KBM-7 (cell line): ENCODE measurements at places on chromosomes 12 and 14.

GRCh38 chr12:119740830-119741229, 72.9 kb downstream of the PRKAB1 start:
- DNase-seq = no peak

GRCh38 chr12:29208060-29208459, 59.0 kb downstream of the FAR2 start:
- peak; percentile 69 for DNase-seq

DNA sequence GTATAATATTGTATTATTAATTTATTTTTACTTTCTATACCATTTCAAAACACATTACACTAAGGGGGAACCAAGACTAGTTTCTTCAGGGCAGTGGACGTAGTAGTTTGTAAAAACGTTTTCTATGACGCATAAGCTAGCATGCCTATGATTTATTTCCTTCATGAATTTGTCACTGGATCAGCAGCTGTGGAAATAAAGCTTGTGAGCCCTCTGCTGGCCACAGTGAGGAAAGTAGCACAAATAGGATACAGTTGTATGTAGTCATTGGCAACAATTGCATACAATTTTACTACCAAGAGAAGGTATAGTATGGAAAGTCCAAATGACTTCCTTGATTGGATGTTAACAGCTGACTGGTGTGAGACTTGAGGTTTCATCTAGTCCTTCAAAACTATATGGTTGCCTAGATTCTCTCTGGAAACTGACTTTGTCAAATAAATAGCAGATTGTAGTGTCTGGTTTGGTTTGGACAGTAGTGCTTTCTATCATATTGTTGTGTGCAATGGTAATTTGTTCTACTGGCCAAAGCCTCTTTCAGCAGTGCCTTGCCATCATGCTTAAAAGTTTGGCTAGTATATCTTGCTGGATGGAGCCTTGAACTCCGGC, 24.3 kb upstream of the PLEKHD1 start:
- peak; percentile 68 for DNase-seq

- DNase-seq = no peak
Measured at GRCh38 chr12:26318661-26319068, 123.3 kb downstream of the SSPN start.

GRCh38 chr12:68400226-68400829, 68.2 kb upstream of the MDM1 start:
- no peak for DNase-seq

DNA sequence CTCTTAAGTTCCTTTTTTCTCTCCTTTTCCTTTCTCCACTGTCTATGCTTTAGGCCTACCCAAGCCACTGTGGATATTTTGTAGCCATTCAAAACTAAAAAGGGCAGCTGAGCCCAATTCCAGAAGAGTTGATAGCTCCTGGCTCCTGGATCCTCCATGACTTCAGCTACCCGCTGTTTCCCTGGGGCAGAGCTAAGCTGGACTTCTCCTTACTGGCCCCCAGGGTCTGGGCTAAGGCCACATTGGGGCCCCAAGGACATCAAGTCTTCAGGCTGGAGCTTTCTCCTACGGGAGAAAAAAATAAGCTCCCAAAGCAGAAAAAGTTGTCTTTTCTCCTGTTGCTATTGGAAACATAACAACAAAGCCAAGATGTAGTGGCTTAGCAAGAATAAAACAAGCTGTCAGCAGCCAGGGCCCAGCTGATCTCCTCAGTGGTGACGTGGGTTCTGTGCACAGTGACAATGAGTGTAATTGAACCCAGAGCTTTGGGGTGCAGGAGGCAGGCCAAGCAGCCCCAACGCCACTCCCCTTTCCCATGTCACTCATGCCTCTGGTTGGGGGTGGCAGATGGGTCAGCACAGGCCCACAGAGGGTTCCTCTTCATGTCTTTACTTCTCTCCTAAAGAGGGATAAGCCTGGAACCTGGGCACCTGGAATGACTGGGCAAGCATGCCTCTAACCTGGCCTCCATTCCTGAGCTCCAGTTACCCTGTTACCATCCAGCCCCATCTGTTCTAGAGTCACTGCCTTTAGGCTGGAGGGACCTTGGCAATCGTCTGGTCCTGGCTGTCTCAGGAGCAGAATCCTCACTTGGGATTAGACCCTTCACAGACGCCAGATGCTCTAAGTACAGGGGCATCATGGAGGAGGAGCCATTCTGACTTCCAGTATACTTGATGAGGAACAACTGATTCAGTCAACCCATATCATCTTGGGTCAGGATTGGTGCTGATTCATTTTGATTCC, 171.2 kb downstream of the ZFP36L1 start:
- DNase-seq = no peak

GRCh38 chr12:103857164-103857563, 16.1 kb upstream of the NT5DC3 start:
- no peak for DNase-seq

DNA sequence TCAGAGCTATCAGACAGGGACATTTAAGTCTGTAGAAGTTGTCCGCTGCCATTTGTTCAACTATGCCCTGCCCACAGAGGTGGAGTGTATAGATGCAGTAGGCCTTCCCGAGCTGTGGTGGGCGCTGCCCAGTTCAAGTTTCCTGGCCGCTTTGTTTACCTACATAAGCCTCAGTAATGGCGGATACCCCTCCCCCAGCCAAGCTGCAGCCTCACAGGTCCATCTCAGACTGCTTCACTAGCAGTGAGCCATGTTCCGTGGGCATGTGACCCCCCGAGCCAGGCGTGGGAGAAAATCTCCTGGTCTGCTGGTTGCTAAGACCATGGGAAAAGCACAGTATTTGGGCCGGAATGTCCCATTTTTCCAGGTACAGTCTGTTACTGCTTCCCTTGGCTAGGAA, 165.9 kb downstream of the MIPOL1 start:
- no peak for DNase-seq

- peak; percentile 48 for DNase-seq
Measured at GRCh38 chr14:90644882-90645281, 171.3 kb downstream of the TTC7B start.

- DNase-seq = no peak
Measured at GRCh38 chr12:6884539-6884938, 11.4 kb upstream of the SPSB2 start.

GRCh38 chr14:62103464-62103863, 341.2 kb downstream of the SNAPC1 start:
- DNase-seq = no peak

DNA sequence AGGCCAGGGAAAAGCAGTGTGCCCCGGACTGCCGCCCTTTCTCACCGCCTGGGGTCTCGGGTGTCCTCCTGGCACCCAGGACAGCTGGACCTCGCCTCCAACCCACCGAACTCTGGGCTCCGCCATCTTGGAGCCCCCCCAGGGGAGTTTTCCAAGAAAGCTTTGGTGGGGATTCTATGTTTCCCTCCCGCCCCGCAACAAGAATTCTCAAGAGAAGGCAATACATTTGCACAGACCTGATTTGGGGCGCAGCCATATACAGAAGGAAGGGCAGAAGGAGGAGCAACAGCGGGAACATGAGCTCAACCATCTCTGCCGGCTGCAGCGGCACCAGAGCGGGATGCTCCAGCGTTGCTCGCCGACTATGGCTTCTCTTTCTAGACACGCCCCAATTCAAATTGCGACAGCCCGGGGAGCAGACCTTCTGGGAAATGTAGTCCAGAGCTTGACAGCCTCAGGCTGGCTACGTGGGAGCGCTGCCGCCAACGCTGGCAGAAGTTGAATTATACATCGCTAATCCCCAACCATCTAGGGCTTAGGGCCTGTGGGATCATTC, at the start of gene RDH11:
Gene RDH11 (minus strand): TSS at position 371 of the 556 bp plus-strand sequence. CDS start 61 bp downstream, at position 310.
- DNase-seq = peak; percentile 90

- no peak for DNase-seq
Measured at GRCh38 chr12:124553862-124554428, 13.5 kb downstream of the NCOR2 start.

DNA sequence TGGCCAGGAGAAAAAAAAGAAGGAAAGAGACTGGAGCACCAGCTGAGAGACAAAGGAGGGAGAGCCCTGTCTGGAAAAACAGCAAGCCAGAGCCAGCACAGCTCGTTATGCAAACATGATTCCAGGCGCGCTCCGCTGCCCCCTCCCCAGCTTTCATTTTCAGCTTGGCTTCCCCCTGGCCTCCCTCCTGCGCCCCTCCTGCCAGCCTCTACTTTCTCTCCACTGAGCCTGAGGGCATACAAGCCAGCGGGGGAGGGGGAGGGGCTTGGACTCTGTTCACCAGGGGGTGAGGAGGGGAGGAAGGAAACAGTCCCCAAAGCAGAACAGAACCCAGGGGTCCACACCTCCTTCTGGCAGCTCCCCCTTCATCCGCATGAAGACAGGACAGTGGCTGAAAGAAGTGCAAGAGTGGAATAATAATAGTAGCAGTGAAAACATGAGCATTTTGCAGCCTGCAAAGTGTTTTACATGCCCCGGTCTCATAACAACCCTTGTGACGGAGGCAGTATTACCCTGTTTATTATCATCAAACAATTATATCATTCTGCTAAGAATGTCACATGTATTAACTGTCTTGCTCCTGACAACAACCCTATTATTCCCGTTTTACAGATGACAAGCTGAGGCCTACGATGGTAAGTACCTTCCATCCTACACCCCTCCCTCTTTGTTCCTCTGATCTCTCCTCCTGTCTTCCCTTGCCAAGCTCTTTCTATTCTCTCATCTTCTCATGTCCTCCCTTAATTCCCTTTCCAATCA, 24.2 kb downstream of the SMUG1 start:
- DNase-seq = no peak
